ENCODE measurements at places on chromosomes 5 and 9.

GRCh38 chr5:33936004-33936380 is 194 bp upstream of the RXFP3 start:
- DNase-seq, result peak; percentile 90

GRCh38 chr5:176679365-176680225 is 32.3 kb downstream of the TSPAN17 start:
- DNase-seq, result no peak

DNA sequence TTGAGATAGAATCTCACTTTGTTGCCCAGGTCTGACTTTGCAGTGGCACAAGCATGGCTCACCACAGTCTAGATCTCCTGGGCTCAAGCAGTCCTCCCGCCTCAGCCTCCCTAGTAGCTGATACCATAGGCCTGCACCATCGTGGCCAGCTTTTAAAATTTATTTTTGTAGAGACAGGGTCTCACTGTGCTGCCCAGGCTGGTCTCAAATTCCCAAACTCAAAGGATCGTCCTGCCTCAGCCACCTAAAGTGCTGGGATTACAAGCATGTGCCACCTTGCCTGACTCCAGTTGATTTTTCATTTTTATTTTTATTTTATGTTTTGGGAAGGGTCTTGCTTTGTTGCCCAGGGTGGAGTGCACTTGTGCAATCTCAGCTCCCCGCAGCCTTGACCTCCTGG is 41.7 kb upstream of the GLDC start:
- DNase-seq, result no peak

DNA sequence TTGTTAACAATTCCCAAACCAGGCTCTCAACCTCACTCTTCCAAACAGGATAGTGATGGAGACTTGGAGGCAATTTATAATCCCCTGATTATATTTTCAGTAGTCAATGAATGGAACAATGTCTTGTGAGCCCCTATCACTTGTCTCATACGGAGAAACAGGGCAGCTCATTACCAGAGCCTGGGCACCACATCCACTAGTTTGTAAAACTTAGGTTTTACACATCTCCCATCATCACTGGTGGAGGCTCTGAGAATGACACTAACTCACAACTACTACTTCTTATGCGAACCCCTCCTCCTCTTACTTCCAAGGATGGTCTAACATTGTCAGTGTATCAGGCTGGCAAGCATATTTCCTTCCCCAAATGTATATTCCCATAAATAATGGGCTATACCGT is 253.7 kb downstream of the EPB41L4A start:
- no peak for DNase-seq

DNA sequence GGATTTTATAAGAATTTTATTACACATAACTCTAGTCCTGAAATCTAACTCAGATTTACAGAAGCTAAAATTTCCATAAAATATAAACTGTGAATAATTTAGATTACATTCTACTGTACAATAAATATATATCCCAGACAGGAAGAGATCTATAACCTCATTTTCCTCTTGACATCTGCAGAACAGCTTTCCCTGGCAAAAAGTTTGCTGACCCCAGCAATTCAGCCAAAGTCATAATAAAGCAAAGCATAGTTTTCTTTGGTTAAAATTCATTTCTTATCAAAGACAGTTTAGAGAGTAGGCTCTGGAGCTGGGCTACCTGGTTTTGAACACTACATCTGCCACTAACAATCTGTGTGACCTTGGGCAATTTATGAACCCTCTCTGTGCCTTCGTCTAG is 372.5 kb downstream of the CAAP1 start:
- no peak for DNase-seq

DNA sequence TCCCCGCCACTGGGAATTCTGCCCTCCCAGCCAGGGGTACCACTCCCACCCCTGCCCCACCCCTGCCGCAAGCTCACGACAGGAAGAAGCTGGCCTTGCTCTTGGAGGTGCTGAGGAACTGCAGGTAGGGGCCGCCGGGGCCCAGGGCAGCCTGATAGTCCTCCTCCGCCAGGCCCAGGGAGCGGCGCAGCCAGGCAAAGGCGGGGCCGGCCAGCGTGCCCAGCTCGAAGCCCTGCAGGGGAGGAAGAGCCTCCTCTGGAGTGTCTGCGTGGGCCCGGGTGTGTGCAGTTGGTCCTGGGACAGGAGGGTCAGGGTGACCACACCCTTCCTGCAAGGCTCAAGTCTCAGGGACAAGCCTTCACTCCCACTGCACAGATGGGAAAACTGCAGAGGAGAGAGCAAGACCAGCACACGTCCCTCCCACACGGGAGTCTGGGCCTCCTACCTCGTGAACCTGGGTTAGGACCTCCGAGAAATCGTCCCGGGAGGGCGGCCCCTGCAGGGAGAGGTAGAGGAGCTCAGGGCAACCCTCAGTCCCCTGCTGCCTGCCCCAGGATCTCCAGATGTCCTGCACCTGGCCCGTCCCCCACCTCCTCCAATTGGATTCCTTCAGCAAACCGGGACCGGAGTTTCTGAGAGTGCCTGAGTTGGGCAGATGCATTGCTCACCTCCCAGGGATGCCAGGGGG is 2.4 kb downstream of the PIP5KL1 start:
- peak; percentile 41 for DNase-seq

- peak; percentile 28 for DNase-seq
These were observed 145.4 kb downstream of the DENND1A start for GRCh38 chr9:123784518-123784917.

DNA sequence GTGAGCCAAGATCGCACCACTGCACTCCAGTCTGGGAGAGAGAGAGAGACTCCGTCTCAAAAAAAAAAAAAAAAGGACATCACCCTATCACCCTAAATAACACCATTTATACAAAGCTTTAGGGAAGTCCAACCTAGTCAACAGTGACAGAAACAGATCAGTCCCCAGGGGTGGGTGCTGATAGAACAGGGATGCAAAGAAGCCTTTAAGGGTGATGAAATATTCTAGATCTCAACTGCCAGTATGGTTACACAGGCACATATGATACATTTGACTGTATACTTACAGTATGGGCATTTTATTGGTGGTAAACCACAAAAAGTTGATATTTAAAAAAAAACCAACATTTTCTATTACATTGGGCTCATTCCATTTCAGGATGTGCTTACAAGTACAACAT is 4.8 kb downstream of the RETREG1 start:
- DNase-seq, result no peak

GRCh38 chr9:137490532-137491186 is 31.5 kb upstream of the NSMF start:
- no peak for DNase-seq

- peak; percentile 31 for DNase-seq
These were observed 101.9 kb downstream of the F2RL2 start for GRCh38 chr5:76521240-76521758.

GRCh38 chr9:124559871-124560270 is 52.7 kb upstream of the NR5A1 start:
- peak; percentile 64 for DNase-seq

- peak; percentile 97 for DNase-seq
These were observed at the start of gene IL11RA for GRCh38 chr9:34651876-34652601. IL11RA (plus strand) TSS chr9:34652185; CDS start chr9:34655218, 3,033 bp downstream.

- DNase-seq, result no peak
These were observed 201.2 kb upstream of the CDKN2B start for GRCh38 chr9:22210262-22210661.

DNA sequence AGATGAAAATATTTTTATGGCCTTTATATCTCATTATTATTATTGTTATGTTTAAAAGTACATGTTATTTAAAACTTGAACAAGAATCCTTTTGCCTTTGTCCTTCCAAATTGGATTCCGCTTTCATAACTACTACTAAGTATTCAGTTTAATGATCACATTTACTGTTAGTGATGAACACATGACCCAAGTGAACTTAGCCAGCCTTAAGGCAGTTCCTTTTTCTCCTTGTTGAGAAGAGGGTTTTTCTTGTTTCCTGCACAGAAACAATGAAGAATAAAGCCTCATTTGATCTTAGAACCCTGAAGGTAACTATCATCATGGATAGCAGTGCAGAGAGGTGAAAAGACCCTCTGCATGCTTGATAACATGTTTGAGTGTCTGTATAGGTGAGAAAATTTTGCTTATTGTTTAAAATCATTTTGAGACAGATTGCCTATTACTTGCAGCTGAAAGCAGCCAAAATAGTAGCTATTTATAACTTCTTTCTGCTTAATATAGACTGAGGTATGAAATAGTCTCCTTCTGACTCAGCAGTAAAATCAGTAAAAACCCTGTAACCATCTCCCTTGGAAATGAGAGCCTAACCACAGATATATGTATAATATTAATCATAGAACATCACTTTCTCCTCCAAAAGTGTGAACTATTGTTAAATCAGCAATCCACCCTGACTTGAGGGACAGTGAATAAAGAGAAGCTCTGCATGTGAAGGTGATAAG is 266.2 kb downstream of the SPATA31D1 start:
- peak; percentile 54 for DNase-seq

- DNase-seq, result peak; percentile 38
These were observed 13.1 kb downstream of the MSANTD3 start for GRCh38 chr9:100440071-100440470.

DNA sequence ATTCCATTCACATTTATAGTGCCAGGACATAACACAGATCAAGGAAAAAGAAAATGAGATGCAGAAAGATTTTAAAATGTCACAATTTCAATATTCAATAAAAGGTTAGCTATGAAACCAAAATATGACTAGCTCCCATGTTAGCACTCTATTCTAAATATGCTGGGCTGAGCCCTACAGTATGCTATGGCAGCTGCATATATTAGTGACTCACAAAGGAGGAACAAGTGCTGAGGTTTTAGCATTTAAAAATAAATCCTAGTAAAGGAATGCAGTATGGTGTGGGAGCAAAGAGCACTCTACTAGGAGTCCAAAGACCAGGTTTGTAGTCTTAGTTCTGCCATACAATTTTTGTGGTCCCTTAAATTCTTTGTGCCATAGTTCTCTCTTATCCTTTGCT is 118.4 kb downstream of the OXCT1 start:
- no peak for DNase-seq

DNA sequence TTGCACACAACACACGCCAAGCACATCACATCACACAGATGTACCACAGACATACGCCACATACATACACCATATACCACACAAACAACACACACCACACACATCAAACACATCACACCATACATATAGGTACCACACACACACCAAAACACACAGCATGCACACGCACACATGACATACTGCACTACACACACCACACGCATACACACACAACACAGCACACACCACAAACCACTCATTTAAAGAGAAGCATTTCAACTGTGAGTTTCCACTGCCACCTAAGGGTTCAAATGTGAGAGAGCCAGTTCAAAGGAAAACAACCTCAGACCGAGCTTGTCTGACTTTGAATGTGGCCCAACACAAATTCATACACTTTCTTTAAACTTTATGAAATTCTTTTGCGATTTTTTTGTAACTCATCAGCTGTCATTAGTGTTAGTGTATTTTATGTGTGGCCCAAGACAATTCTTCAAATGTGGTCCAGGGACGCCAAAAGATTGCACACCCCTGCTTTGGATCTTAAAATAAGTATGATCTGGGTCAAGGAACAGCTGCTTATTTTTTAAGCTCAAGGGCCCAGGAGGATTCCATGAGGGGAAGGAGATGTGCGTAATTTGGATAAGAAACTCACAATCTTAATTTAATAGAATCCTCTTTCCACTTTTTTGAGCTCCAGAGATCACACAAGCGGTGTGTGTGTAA is 494.6 kb downstream of the GADD45G start:
- no peak for DNase-seq

DNA sequence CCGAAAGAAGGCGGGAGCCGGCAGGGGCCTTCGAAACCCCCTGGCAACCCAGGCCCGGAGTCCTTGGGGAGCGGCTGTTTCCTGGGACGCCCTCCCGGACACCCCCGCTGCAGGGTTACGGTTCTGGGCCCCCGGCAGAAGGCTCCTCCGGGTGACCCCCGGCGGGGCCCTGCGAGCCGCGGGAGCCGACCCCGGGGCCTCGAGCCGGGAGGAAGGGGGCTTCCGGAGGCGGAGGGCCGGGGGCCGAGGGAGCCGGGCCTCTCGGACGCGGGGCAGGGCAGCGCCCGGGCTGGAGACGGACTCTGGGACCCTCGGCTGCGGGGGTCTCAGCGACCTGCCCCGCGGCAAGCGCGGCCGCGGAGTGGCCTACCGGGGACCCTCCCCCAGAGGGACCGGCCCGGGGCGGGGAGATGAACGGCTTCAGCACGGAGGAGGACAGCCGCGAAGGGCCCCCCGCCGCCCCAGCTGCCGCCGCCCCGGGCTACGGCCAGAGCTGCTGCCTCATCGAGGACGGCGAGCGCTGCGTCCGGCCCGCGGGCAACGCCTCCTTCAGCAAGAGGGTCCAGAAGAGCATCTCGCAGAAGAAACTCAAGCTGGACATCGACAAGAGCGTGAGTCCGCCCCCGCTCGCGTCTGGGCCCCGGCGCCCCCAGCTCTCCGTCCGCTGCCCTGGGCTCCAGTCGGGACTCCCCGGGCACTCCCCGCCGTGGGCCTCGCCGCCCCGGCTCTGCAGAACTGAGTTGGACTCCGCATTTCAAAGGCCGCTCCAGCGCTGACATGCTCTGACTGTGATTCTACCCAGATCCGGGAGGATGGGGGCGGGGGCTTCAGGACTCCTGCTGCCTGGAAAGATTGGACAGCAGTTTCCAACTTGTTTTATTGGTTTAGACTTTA is 645 bp downstream of the SAP30L start:
- DNase-seq, result peak; percentile 79

DNA sequence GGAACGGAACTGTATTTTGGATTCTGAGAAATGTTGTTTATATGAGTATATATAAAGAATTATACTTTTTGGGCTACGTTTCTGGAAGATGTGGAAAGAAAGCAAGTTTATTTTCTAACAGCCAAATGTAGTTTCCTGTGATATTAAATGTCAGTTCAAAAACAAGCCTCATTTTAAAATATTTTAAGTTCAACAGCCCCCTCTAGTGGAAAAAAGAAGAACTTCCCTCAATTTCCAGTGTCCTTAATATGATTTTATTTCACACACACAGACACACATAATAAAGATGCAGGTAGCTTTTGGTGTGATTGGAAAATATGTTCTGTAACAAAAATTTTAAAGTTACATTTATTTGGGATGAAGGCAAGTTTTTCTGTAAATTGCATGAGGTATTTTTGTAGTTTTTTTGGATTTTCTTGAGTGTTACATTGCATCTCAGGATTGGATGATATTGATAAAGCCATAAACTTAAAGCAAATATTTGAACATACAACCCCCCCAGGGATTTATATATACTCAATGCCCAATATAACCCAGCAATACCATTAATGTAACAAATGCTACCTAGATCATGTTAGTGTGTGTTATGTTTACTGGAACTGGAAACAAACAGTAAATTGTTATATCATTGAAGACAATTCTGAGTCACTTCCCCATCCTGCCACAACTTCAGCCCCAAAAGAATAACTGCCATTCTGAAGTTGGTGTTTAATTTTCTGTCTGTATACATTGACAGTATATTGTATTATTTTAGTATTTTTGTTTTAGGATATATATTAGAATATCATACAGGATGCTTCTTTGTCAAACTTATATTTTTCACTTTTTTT is 54.0 kb downstream of the CCDC171 start:
- DNase-seq, result peak; percentile 55

- DNase-seq, result no peak
These were observed 168.1 kb downstream of the APBA1 start for GRCh38 chr9:69504058-69504457.
